Left ventricle myocardium superior (tissue), 1 donor: ENCODE measurements at places on chromosomes 2 and 18. TPM values are rescaled to one million over a fixed set of nuclear protein-coding genes. Genes with fewer than 3 reads are reported as not detected.

The NT5DC4 gene
- total RNA-seq = not detected

The SKA1 gene
- total RNA-seq = 0.20 TPM

The QPCT gene
- total RNA-seq = 0.77 TPM

The CYP27A1 gene
- total RNA-seq = 7.9 TPM

The UPP2 gene
- total RNA-seq = not detected

The HYCC2 gene
- 12.7 TPM for total RNA-seq

The EMILIN2 gene
- total RNA-seq = 23.4 TPM

The ANKRD53 gene
- 0.92 TPM for total RNA-seq

The MC4R gene
- total RNA-seq = not detected

The BOLL gene
- not detected for total RNA-seq

The ERFE gene
- total RNA-seq = not detected

The MYCN gene
- 0.45 TPM for total RNA-seq

The LGALSL gene
- 5.8 TPM for total RNA-seq

The C18orf54 gene
- total RNA-seq = 1.7 TPM

The ACKR3 gene
- 25.4 TPM for total RNA-seq

The CDKL4 gene
- total RNA-seq = 0.59 TPM

The RPE gene
- 16.6 TPM for total RNA-seq

The EVX2 gene
- total RNA-seq = not detected

The CPO gene
- total RNA-seq = 0.27 TPM

The ZSCAN30 gene
- total RNA-seq = 13.2 TPM

The ATP8B1 gene
- total RNA-seq = 4.0 TPM

The CYTIP gene
- total RNA-seq = 1.2 TPM

The CAPN13 gene
- total RNA-seq = not detected

The KLHL41 gene
- total RNA-seq = 168 TPM

The HOXD4 gene
- total RNA-seq = 0.22 TPM

The KCNS3 gene
- total RNA-seq = 4.9 TPM

The ALLC gene
- not detected for total RNA-seq

The PROC gene
- not detected for total RNA-seq

The SLC16A14 gene
- total RNA-seq = 4.0 TPM
